AG04450 (cell line): ENCODE measurements at places on chromosomes 16 and 17.

DNA sequence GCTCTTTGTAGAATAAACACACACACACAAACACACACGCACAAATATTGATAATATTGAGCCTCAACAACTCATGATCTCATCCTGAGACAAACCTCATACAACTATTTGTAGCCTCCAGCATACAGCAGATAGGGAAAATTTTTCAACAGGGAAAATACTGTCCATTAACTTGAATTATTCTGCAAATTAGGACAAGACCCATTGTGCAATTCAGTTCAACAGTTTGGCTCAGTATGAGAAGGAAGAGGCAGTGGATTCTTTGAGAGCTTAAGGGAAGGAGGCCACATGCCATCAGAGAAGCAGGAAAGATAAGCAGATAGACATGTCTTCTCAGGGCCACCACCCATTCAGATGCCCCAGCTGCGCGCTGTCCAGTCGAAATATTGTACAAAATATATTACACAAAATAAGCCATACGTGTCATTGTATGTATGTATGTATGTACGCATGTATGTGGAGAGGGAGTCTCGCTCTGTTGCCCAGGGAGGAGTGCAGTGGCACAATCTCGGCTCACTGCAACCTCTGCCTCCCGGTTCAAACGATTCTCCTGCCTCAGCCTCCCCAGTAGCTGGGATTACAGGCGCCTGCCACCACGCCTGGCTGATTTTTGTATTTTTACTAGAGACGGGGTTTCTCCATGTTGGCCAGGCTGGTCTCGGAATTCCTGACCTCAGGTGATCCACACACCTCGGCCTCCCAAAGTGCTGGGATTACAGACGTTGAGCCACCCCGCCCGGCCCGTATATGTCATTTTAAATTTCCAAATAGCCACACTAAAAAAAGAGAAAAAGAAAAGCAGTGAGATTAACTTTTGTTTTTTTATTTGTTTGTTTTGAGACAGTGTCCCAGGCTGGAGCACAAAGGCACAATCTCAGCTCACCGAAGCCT, 1.8 kb downstream of the ZC3H7A start:
- no peak for DNase-seq

DNA sequence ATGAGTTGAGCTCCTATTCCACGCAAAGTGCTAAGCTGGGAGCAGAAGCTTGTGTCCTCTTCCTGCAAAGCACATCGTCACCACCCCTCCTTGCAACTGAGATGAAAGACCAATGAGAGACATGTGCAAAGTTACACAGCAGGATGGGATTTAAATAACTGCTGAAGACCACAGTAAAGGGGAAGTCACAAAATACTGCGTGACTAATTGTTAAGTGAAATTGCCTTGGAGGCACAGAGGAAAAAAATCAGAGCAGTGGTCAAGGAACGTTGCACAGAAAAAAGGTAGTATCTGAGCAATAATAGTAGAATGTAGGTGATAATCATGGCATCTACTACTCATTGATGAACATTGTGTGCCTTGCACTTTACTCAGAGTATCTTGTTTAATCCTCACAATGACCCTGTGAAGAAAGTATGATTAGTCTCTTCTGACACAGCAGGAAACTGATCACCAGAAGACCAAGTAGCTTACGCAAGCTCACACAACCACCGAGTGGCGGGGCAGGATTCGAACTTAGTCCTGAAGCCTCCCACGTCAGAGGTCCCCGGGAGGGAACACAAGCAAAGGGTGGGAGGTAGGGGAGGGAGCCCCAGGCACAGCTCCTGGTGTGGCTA, 15.4 kb upstream of the MYO18A start:
- DNase-seq: no peak

DNA sequence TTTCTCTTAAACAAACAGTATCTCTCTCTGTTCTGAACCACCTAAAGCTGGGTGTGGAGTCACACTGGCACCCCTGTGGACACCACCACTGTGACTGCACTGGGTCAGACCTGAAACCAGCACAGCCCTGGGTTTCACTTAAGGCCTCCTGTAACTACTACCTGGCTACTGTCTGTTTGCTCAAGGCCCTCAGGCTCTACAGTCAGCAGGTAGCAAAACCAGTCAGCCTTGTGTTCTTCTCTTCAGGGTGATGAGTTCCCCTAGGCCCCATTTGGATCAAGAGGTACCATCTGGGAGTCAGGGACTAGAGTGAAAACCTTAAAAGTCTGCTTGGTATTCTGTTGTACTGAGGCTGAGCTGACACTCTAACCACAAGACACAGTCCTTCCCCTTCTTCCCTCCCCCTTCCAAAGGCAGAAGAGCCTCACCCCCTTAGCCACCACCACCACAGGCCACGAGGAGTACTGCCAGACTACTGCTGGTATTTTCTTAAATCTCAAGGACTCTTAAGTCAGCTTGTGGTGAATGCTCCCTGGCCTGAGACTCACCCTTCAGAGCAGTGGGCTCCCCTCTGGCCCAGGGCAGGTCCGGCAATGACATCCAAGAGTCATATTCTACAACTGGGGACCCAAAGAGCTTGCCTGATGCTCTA, 153.2 kb upstream of the MON1B start:
- DNase-seq: no peak

GRCh38 chr17:76822184-76822778, 45.9 kb upstream of the MGAT5B start:
- DNase-seq: no peak

- no peak for DNase-seq
Observed at GRCh38 chr17:28372203-28372944, 880 bp downstream of the SARM1 start.

DNA sequence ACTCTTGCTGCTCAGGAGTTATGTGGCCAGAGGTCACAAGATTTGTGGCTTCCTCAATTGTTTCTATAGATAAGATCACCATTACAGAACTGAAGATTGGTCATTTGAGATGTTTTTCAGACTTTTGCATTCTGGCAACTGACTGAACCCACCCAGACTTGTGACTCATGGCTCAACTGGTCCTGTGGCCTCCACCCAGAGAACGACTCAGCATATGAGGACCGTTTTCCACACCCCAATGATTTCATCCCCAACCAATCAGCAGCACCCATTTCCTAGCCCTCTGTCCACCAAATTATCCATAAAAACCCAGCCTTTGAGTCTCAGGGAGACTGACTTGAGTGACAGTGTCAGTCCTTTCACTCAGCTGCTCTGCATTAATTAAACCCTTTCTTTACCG, 143.2 kb upstream of the ASIC2 start:
- DNase-seq: no peak

GRCh38 chr17:15266325-15267125, 1.4 kb upstream of the PMP22 start:
- DNase-seq: no peak

- DNase-seq: no peak
Observed at GRCh38 chr17:50262001-50262794, 12.1 kb upstream of the TMEM92 start.

- no peak for DNase-seq
Observed at GRCh38 chr16:89589241-89589926, 13.8 kb downstream of the CPNE7 start.
